ENCODE measurements at places on chromosomes 16 and 17.

DNA sequence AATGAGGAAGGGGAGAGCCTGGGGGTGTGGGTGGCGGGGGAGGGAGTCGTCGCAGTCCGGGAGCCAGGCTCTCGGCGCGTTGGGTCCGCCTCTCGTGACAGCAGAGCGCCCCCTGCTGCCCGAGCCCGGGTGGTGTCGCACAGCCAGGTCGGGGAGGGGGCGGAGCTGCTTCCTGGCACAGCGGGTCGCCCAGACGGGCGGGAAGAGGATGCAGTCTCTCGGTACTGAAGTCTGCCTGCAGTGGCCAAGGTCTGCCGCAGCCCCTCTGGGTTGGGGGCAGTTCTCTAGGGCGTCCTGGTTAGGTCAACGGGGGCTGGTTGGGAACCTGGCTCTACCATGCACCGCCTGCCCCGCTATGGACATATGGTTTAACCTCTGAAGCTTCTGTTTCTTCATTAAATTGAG lies 38.2 kb upstream of the CCDC182 start:
- DNase-seq, result peak; percentile 87

- DNase-seq, result peak; percentile 67
Measured at GRCh38 chr16:48535831-48536613, 74.0 kb downstream of the N4BP1 start.

GRCh38 chr17:75094871-75095399 lies 7.2 kb downstream of the SLC16A5 start:
- no peak for DNase-seq

DNA sequence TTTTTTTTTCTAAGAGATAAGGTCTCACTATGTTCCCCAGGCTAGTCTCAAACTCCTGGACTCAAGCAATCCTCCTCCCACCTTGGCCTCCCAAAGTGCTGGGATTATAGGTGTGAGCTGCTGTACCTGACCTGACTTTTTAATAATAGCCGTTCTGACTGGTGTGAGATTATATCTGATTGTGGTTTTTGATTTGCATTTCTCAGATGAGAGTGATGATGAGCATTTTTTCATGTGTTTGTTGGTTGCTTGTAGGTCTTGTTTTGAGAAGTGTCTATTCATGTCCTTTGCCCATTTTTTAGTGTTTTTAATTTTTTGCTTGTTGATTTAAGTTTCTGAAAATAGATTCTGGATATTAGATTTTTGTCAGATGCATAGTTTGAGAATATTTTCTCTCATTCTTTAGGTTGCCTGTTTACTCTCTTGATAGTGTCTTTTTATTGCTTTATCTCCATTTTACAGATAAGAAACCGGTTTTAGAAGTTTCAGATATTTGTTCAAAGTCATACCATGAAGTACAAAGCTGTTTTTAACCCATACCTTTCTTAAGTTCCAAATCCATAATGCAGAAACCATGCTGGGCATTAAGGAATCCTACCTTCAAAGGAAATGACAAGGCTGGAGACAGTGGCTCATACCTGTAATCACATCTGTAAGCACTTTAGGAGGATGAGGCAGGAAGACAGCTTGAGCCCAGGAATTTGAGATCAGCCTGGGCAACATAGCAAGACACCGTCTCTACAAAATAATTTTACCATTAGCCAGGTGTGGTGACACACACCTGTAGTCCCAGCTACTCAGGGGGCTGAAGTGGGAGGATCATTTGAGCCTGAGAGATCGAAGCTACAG lies 168.4 kb upstream of the TBX2 start:
- DNase-seq, result no peak

All from kidney (tissue), 22 donors.